Renal cortical epithelial cell (primary cell): ENCODE measurements at places on chromosomes 1 and 21. TPM values are rescaled to one million over a fixed set of nuclear protein-coding genes. Genes with fewer than 3 reads are reported as not detected.

Gene KCNK1
- 11.2 and 13.2 TPM in 2 replicates for total RNA-seq

Gene TSSK3
- total RNA-seq, result 0.20 TPM in 1 of 2 replicates, not detected in the other

Gene TPTE
- not detected in 2 replicates for total RNA-seq

Gene PRAMEF14
- not detected in 2 replicates for total RNA-seq

Gene ASCL5
- total RNA-seq, result not detected in 2 replicates

Gene PLPPR4
- total RNA-seq, result under 0.01 TPM in 1 of 2 replicates, not detected in the other

Gene OR2L8
- 0.25 TPM in 1 of 2 replicates, not detected in the other for total RNA-seq

Gene FLG
- total RNA-seq, result 1.7 and 10.9 TPM in 2 replicates

Gene OR10J1
- total RNA-seq, result not detected in 2 replicates

Gene CRTC2
- 2.8 and 6.6 TPM in 2 replicates for total RNA-seq

Gene RRP15
- 5.4 and 10.3 TPM in 2 replicates for total RNA-seq

Gene CD101
- 0.35 and 0.45 TPM in 2 replicates for total RNA-seq

DNA sequence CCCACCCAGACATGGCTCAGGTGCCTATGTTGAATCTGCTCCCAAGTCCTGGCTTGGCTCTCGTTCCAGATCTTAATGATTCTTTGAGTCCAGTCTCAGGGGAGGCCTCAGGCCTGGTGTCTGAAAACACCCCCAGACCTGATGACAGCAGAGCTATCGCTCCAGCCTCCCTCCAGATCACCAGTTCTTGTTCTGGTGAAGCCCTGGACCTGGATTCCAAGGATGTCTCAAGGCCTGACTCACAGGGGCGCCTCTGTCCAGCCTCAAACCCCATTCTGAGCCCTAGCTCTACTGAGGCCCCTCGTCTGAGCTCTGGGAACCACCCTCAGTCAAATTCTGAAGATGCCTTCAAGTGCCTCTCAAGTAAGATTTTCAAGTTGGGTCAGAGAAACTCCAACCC lies 11.4 kb downstream of the MROH7 start:
- no peak for DNase-seq

DNA sequence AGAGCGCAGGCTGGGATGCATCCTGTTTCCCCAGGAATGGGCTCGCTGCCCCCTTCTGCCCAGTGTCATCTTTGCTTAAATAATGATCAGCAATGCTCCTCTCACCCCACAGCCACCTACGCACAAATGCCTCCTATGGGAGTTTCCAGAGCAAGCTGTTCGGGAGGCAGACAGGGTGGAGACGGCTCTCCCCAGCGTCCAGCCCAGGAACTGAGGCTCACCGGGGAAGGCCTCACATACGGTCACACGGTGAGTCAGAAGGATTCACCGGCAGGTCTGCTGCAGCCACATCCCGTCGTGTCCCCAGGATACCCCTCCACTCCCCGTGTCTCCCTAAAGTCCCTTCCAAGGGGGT lies 40.3 kb upstream of the RUNX3 start:
- peak; percentile 37 for DNase-seq

DNA sequence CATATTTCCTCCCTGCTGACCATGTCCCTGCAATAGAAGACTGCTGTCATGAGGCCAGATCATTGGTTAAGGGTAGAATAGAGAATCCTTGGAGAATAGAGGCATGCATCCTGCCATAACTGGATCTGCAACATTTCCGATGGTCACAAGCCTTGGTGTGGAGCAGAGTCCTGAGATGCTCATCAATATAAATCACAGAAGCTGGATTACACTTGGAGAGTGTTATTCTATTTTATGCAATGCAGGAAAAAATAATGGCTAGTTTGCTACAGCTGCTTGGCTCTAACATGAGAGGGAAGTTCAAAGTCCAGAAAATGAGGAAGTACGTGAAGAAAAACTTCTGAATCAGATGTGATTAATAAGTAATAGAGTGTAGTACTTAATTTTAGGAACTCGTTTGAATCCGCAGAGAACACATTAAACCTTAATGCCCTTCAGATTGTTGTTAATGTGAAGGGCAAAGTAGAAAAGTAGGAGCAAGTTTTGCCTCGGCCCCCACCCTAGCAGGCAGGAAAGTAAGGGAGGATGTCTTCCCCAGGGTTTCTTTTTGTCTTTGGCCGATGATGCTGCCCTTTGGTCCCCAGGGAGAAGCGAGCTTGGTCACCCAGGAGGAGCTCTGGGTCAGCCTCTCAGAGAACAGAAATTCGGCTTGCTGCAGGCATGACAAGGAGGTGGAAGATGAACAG lies 59.5 kb downstream of the KCNK1 start:
- peak; percentile 90 for DNase-seq

- no peak for DNase-seq
These were observed 5.2 kb downstream of the PFKFB2 start for GRCh38 chr1:207058252-207058651.

DNA sequence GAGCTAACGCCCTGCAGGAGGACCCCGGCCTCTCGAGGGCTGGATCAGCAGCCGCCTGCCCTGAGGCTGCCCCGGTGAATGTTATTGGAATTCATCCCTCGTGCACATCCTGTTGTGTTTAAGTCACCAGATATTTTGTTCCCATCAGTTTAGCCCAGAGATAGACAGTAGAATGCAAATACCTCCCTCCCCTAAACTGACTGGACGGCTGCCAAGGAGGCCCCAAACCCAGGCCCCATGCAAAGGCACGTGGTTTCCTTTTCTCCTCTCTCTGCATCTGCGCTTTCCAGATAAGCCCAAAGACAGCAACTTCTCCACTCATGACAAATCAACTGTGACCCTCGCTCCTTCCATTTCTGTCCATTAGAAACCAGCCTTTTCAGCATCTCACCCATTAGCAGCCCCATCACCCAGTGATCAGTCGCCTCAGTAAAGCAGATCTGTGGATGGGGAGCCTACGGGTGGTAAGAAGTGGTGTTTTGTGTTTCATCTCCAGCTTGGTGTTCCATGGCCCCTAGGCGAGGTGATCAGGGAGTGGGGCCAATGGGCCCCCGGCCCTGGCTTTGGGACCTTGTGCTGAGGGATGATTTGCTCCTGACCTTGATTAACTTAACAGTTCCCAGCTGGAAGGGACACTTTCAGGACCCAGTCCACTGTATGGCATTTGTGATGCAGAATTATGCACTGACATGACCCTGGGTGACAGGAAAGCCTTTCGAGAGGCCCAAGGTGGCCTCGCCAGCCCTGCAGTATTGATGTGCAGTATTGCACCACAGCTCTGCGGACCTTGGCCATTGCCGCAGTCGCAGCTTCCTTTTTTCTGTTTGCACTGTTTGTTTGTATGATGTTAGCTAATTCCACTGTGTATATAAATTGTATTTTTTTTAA lies 5.2 kb downstream of the NPPA start:
- DNase-seq, result no peak

- DNase-seq, result no peak
These were observed 230.4 kb downstream of the DNM3 start for GRCh38 chr1:172071746-172072145.

DNA sequence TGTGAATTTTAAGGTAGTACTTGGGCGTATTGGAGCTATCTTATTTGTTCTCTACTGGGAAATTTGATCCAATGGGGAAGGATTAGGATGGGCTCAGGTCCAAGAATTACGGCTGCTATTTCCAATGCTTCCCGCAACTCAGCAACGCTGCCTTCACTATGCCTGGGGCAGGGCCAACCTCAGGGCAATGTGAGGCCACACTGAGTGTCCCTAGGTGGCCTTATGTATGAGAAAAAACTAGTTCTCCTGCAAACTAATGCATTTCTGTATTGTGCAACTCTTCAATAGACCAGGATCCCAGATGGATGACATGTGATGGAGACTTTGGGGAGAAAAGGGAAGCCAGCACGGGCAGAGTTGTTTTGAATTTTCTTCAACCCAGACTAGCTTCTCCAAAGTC lies 168.1 kb downstream of the DUSP10 start:
- no peak for DNase-seq

DNA sequence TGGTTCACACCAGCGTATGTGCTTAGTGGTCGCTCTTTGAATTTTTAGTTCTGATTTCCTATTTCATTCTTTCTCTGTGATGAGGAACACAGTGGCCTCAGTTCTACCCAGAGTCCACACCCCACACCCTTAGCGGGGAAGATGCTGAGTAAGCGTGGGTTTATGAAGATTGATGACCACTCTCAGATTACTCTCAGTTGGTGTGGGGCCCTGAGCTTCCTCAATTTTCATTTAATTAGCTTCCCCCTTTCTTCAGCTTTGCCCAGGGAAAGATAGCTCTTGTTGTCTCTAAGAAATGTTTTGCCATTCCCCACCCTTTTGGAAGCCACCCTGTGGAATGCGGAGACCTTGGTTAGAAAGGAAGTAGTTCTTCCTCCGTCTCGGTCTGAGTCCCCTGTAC lies 299.9 kb upstream of the PROX1 start:
- DNase-seq, result no peak

- DNase-seq, result no peak
These were observed 59.4 kb downstream of the SYT6 start for GRCh38 chr1:114094363-114094634.

DNA sequence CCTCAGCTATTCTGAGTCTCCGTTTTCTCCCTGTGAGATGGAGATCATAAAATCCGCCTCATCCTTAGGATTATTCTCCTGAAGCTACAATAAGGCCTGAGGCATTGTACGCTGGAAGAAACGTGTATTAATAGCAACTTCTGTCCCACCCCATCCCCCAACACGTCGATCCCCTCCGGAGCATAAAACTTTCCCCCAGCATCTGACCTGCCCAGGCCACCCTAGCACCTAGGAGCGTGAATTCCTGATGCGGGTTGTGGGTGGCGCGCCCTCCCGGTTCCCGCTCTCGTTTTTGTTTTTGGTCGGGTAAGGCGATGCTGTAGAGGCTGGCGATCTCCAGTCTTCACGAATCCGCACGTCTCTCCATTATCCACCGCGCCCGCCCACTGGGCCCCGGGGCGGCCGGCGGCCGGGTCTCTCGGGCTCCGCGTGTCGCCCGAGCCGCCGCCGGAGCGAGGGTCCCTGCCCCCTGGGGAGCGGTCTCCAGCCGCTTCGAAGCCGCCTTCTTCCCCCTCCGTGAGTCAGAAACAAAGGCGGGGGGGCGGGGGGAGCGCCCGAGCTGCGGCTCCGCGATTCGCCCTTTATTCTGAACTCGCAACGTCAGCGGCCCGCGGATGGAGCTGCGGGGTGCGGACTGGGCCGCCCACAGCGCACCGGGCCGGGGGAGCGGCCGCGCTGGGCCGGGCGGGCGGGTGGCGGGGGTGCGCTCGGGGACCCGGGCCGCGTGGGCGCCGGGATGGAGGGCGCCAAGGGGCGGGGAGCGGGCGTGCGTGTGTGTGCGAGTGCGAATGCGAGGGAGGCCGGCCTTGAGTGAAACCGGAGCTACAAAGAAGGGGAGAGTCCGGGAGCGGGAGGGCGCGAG lies at the start of gene PLEKHO1:
PLEKHO1 (plus strand) TSS at position 646 of the 862 bp plus-strand sequence. CDS start 342 bp downstream, outside the sequence.
- DNase-seq, result peak; percentile 23

DNA sequence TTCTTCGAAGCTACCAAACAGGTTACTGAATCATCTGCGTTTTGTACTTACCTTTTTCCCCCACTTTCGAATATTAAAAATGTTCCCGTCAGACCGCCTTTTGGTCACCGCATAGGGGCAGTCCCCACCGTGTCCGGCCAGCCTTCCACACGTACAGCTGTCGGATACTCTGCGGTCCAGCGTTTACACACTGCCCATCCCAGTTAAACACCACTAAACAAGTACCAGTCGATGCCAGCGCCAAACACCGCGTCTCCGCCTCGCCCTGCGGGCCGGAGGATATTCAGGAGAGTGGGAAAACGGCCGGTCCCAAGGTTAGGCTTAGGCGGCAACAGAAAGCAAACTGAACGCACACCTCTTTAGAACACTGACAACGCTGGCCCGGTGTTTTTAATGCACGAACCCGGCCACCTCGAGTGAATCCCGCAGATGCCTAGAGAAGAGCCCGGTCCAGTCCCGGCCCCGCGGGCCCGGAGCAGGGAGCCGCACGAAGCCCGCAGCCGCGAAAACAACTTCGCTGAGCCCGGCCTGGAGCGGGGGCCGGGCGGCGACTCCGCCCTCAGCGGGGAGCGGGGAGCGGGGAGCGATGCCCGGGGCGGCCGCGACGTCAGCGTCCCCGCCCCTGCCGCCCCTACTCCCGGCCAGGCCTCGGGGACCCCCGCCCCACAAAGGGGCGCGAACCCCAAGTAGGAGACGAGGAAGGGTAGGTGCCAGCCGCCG lies 730 bp upstream of the PHF13 start:
- DNase-seq, result peak; percentile 33

DNA sequence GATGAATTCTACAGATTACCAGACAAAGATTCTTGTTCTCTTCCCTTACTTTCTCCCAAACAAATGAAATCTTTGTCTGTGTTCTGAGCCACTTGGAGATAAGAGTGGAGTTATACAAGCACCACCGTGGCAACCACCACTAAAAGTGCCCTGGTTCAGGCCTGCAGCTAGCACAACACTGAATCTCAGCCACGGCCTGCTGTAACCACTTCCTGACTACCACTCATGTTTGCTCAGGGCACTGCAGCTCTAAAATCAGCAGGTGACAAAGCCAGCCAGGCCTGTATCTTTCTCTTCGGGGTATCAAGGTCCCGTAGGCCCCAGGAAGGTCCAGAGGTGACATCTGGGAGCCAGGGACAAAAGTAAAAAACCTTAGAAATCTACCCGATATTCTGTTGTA lies 3.2 kb upstream of the OR2T6 start:
- DNase-seq, result no peak

DNA sequence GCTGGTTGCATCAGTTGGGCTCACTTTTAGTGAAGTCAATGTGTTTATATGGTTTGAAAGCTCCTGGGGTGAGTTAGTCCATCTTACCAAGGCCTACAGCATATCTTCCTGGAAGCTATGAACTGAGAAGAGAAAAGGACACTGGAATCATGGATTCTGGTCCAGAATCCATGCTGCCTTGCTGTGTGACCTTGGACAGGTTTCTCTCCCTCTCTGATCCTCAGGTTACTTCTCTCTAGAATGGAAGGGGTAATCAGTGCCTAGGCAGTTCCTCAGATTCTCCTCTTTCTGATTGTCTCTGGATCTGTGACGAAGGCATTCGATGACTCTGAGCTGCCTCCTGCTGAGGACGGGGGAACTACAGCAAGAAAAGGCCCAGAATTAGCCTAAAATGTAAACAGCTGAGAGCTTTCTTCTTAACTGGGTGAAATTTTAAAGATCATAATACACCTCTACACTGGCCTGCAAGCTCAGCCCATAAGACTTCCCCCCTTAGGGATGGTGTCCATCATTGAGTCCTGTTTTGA lies 425.0 kb upstream of the VAMP3 start:
- no peak for DNase-seq

- peak; percentile 8 for DNase-seq
These were observed 300.0 kb downstream of the BARHL2 start for GRCh38 chr1:90417126-90417525.

DNA sequence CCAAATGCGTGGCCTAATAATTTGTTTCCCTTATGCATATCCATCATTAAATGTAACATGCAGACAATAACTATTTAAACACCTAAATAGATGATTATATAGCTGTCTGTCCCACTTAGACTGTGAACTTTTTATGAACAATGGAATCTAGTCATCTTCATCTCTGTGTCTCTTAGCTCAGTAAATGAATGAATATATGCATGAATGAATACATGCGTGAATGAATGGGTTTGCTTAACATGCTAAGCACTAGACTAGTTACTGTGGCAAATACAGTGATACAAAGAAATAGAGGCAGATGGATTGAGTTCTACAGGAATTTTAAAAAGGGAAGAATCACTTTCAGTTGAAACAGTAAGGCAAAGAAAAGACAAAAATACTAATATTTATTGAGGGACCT lies 232.0 kb downstream of the FGGY start:
- DNase-seq, result no peak
